ENCODE measurements at places on chromosomes 13 and 19. TPM values are rescaled to one million over a fixed set of nuclear protein-coding genes. Genes with fewer than 3 reads are reported as not detected.

GRCh38 chr19:18292810-18293641 is 11.6 kb upstream of the JUND start:
- H3K36me3 ChIP-seq: no peaks in the 10 kb centered on the region
- peak overlapping the region; percentile 90 for H3K4me3 ChIP-seq
- DNase-seq: peak; percentile 59
- peaks cover 48% of the 10 kb centered on the region for H3K4me1 ChIP-seq
- peaks cover 2% of the 10 kb centered on the region for H3K27me3 ChIP-seq

DNA sequence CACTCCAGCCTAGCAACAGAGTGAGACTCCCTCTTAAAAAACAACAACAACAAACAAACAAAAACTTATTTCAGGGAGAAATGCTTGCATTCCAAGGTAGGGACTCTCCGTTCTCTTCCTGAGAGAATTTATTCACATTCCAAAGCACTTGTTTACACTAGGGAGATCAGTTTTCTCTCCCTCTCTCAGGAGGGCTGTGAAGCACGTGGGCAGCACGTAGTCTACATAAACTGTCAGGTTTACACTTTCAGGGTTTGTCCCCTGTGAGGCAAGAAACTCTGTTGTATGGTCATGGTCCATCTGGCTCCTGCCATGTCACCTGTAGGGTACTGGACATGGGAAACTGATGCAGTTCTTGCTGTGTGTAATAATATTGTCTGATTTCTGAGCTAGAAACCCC is 31.6 kb downstream of the WDR87 start:
- no peak overlapping the region for H3K4me3 ChIP-seq
- H3K36me3 ChIP-seq: no peaks in the 10 kb centered on the region
- no peak for DNase-seq
- no peak overlapping the region for H3K27ac ChIP-seq

- DNase-seq: peak; percentile 17
- H3K4me3 ChIP-seq: no peak overlapping the region
- H3K27me3 ChIP-seq: peaks cover 5% of the 10 kb centered on the region
- no peak overlapping the region for H3K27ac ChIP-seq
- H3K36me3 ChIP-seq: peaks cover 17% of the 10 kb centered on the region
Observed at GRCh38 chr19:11659612-11660011, 62.3 kb downstream of the ZNF627 start.

GRCh38 chr13:84360822-84361221 is 478.5 kb upstream of the SLITRK1 start:
- H3K4me3 ChIP-seq: no peak overlapping the region
- no peaks in the 10 kb centered on the region for H3K36me3 ChIP-seq
- H3K4me1 ChIP-seq: peaks cover 95% of the 10 kb centered on the region
- H3K27ac ChIP-seq: peak overlapping the region; percentile 28

- H3K4me3 ChIP-seq: peak overlapping the region; percentile 67
- no peaks in the 10 kb centered on the region for H3K27me3 ChIP-seq
- no peak for DNase-seq
- H3K4me1 ChIP-seq: peaks cover 49% of the 10 kb centered on the region
- peak overlapping the region; percentile 73 for H3K27ac ChIP-seq
- H3K36me3 ChIP-seq: peaks cover 27% of the 10 kb centered on the region
Observed at GRCh38 chr13:112574834-112575613, 12.9 kb downstream of the TUBGCP3 start.

- no peaks in the 10 kb centered on the region for H3K4me1 ChIP-seq
- no peak within 1 kb of the TSS for H3K4me3 ChIP-seq
- H3K27me3 ChIP-seq: peaks cover 17% of the 10 kb centered on the region
- H3K27ac ChIP-seq: no peak within 1 kb of the TSS
- no peaks in the 10 kb centered on the region for H3K36me3 ChIP-seq
Observed at GRCh38 chr19:38425810-38426466, at the start of gene RASGRP4. Gene RASGRP4, minus strand, starts transcription at chr19:38426219. Its CDS starts 128 bp downstream, at chr19:38426091.

- H3K36me3 ChIP-seq: peaks cover 22% of the 10 kb centered on the region
- peaks cover 2% of the 10 kb centered on the region for H3K27me3 ChIP-seq
- H3K4me1 ChIP-seq: no peaks in the 10 kb centered on the region
- no peak overlapping the region for H3K4me3 ChIP-seq
- no peak for DNase-seq
Observed at GRCh38 chr19:6003976-6004375, 26.0 kb upstream of the RANBP3 start.

GRCh38 chr19:23415561-23416191 is 20.4 kb upstream of the ZNF91 start:
- peaks cover 3% of the 10 kb centered on the region for H3K27me3 ChIP-seq
- peaks cover 24% of the 10 kb centered on the region for H3K4me1 ChIP-seq
- peak overlapping the region; percentile 79 for H3K4me3 ChIP-seq
- H3K36me3 ChIP-seq: peaks cover 11% of the 10 kb centered on the region
- peak overlapping the region; percentile 2 for H3K27ac ChIP-seq

DNA sequence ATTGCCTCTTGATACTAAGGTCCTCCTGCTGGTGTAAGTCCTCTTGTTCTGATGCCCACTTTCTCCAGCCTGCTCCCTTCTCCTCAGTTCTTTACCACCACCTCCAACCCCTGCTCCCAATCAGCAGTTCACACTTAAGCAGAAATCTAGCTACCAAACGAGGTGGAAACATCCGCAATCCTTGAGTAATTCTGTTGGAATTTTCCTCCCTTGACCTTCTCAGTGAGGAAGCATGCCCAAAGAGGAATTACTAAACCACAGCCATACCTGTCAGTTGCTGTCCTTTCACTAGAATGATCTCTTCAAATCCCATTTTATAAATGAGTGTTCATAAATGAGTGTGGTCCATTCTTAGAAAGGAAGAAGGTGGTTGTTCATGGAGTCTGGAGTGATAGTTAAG is 289.9 kb downstream of the DACH1 start:
- H3K27ac ChIP-seq: no peak overlapping the region
- no peaks in the 10 kb centered on the region for H3K4me1 ChIP-seq
- H3K4me3 ChIP-seq: no peak overlapping the region
- no peaks in the 10 kb centered on the region for H3K27me3 ChIP-seq
- H3K36me3 ChIP-seq: no peaks in the 10 kb centered on the region
- DNase-seq: no peak

DNA sequence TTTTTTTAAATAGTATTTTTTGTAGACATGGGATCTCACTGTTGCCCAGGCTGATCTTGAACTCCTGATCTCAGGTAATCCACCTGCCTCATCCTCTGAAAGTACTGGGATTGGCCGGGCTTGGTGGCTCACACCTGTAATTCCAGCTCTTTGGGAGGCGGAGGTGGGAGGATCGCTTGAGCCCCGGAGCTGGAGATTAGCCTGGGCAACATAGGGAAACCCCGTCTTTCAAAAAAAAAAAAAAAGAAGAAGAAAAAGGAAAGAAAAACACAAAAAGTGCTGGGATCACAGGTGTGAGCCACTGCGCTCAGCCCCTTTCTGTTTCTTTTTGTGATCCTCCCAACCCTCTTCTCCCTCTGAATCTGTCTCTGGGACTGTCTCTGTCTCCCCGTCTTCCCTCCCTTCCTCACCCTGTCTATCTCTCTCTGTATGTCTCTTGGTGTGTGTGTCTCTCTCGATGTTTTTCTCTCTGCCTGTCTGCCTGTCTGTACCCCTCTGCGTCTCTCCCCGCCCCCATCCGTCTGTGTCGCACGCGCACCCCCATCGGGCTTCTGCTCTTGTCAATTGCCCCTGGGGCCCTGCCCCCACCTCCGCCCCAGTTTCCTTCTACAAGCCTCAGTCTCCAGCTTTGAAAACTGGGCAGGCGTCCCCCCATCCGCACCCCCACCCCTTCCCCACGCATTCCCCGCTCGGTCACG is 540 bp upstream of the ZFP36 start:
- peak overlapping the region; percentile 91 for H3K27ac ChIP-seq
- H3K36me3 ChIP-seq: peaks cover 21% of the 10 kb centered on the region
- H3K27me3 ChIP-seq: peaks cover 43% of the 10 kb centered on the region
- peaks cover 57% of the 10 kb centered on the region for H3K4me1 ChIP-seq
- no peak for DNase-seq

- peak overlapping the region; percentile 82 for H3K4me3 ChIP-seq
- peaks cover 3% of the 10 kb centered on the region for H3K27me3 ChIP-seq
- peak overlapping the region; percentile 75 for H3K27ac ChIP-seq
- H3K36me3 ChIP-seq: no peaks in the 10 kb centered on the region
- H3K4me1 ChIP-seq: peaks cover 43% of the 10 kb centered on the region
Observed at GRCh38 chr13:108915095-108915633, 285.8 kb downstream of the MYO16 start.

- no peak for DNase-seq
- H3K4me3 ChIP-seq: no peak overlapping the region
- no peaks in the 10 kb centered on the region for H3K4me1 ChIP-seq
- no peaks in the 10 kb centered on the region for H3K36me3 ChIP-seq
- no peaks in the 10 kb centered on the region for H3K27me3 ChIP-seq
Observed at GRCh38 chr13:38998739-38999138, 8.1 kb upstream of the STOML3 start.

Gene PSG7
- total RNA-seq: 0.13 TPM

Gene ZNF709
- 1.1 TPM for total RNA-seq

Gene GARIN5A
- not detected for total RNA-seq

Gene GRK1
- not detected for total RNA-seq

Gene PCSK4
- 2.0 TPM for total RNA-seq

All from HFFc6 (cell line).